ENCODE measurements at places on chromosomes 2 and 18.

DNA sequence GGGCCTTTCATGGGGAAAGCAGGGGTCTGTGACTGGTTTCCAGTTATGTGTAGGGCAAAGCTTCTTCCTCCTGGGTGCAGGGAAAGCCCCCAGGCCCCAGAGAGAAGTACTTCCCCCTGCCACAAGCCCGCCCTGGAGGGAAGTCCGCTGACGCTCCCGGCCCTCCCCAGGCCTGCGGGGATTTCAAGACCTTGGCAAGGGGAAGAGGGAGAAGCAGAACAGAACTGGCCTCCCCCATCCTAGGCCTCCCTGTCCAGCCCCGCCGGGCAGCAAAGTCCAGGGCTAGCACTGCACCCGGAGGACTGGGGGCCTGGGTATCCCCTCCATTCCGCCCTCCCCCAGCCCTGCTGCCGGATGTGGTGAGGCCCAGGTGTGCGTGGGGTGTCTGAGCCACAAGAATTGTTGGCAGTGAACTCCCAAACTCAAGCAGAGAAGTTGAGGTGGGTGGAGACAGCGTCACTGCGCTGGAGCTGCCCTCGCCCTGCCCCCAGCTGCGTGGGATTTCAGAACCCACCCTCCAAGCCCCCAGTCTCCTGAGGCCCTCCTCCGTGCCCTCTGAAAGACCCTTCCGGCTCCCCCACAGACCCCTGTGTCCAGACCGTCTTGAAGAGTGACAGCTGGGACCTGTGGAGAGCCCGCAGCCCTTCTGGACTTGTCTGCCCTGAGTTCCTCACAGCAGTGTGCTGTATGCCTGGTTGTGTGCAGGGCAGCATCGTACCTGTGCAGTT is 1.1 kb upstream of the DUSP2 start:
- H3K27me3 ChIP-seq, result no peaks in the 10 kb centered on the region
- peak; percentile 94 for DNase-seq
- peak overlapping the region; percentile 99 for H3K27ac ChIP-seq
- peak overlapping the region; percentile 35 for H3K4me3 ChIP-seq
- H3K36me3 ChIP-seq, result peaks cover 26% of the 10 kb centered on the region
- peaks cover 78% of the 10 kb centered on the region for H3K4me1 ChIP-seq

DNA sequence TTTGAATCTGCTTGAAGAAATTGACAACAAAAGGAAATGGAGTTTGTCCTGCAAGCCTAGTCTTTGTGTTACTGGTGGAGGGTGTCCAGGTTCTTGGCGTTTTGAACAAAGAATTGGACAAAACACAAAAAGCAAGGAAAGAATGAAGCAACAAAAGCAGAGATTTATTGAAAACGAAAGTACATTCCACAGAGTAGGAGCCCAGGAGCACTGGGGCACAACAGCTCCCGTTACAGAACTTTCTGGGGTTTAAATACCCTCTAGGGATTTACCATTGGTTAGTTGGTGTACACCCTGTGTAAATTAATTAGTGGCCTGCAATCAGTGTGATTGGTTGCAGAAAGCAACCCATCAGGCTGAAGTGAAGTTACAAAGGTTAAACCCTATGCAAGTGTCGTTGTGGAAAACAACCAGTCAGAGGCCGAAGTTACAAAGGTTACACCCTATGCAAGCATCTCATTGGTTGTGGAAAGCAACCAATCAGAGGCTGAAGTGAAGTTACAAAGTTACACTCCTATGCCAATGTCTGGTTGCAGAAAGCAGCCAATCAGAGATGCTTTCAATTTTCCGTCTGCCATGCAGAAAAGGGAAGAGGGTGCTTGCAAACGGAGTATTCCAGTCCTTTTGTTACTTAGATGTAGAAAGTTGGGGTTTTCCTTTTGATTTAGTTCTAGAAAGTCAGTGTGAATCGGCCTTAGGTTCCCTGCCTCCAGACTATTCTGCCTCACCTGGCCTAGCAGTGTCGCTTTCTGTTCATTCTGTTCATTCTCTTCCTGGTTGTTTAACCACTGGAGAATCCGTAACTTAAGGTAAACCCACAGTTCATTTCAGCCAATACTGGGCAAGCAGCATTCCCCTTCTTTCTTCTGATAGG is 47.6 kb upstream of the PTH2R start:
- no peaks in the 10 kb centered on the region for H3K4me1 ChIP-seq
- H3K4me3 ChIP-seq, result peak overlapping the region; percentile 21
- peaks cover 23% of the 10 kb centered on the region for H3K36me3 ChIP-seq
- H3K27ac ChIP-seq, result no peak overlapping the region
- no peaks in the 10 kb centered on the region for H3K27me3 ChIP-seq

DNA sequence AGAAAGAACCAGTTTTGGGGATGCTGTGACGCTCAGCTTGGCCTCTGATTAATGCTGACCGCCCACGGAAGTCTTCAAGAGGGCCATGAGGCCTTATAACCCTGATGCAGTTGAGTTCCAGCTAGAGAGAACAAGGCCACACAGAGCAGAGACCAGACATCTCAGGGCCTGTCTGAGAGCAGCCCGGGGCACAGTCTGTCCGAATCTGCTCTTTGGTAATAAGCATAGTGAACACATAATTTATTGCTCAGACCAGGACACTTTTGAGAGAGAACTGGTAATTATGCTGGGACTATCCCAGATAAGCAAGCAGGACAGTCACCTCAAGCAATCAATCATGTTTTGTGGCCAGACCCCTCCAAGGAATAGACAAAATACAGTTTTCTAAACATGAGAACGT is 68.5 kb downstream of the STPG4 start:
- no peak for DNase-seq
- H3K4me1 ChIP-seq, result peaks cover 12% of the 10 kb centered on the region
- H3K36me3 ChIP-seq, result no peaks in the 10 kb centered on the region
- H3K27ac ChIP-seq, result no peak overlapping the region

DNA sequence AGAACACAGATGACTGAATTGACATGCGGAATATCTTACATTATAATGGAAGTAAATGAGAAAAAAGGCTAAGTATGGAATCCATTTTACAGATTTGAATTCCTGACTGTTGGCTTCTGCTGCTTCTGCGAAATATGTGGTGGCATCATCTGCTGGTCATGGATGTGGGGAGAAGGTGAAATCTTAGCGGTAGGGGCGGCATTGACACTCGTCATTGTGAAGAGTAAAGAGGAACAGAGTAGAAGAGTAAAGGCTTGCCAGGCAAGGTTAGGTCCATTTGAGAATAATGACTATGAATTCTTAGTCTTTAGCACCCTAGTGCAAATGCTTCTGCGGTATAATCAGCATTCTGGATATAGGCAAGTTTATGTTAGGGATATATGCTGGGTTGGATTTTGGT is 32.4 kb downstream of the ACTR3 start:
- H3K4me1 ChIP-seq, result peaks cover 15% of the 10 kb centered on the region
- H3K27me3 ChIP-seq, result no peaks in the 10 kb centered on the region
- H3K27ac ChIP-seq, result no peak overlapping the region

- peaks cover 10% of the 10 kb centered on the region for H3K4me1 ChIP-seq
- no peak overlapping the region for H3K27ac ChIP-seq
- no peaks in the 10 kb centered on the region for H3K36me3 ChIP-seq
- no peak for DNase-seq
Measured at GRCh38 chr2:23654756-23655155, 269.8 kb downstream of the KLHL29 start.

GRCh38 chr2:159712143-159712928 is at the start of gene MARCHF7:
MARCHF7 (plus strand) TSS chr2:159712506; CDS start chr2:159729023, 16,517 bp downstream.
- no peaks in the 10 kb centered on the region for H3K27me3 ChIP-seq
- peaks cover 12% of the 10 kb centered on the region for H3K36me3 ChIP-seq
- H3K27ac ChIP-seq, result peak within 1 kb of the TSS; percentile 95
- DNase-seq, result peak; percentile 96
- peaks cover 29% of the 10 kb centered on the region for H3K4me1 ChIP-seq

DNA sequence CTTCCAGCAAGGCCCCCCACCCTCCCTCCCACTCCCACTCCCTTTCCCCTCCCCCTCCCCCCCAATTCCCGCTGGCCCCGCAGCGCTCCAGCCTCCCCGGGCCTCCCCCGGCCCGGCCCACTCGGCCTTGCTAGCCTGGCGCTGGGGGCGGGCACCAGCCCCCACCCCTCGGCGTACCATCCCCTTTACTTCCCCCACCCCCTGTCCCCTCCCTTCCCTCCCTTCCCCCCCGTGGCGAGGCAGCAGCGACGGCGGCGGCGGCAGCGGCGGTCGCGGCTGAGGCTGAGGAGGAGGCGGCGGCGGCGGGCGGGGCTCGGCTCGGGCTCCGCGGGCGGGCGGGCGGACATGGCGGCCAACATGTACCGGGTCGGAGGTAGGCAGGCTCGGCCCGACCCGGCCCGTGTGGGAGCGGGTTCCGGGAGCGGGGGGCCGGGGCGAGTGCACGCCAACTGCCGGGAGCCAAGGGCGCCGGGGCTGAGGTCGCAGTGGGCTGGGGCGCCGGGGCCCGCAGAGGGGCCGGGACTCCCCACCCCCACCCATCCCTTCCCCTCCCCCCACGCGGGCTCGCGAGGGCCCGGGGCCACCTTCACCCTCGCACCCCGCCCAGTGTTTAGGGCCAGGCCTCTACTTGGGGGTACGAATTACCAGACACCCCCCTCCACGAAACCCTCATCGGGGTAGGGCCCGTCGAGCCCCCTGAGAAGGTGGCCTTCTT is at the start of gene MTA3:
TSS of gene MTA3 (plus strand) at position 232 of the 715 bp plus-strand sequence. CDS start at position 346, 114 bp downstream.
- H3K27me3 ChIP-seq, result no peaks in the 10 kb centered on the region
- peak within 1 kb of the TSS; percentile 67 for H3K4me3 ChIP-seq
- peak; percentile 62 for DNase-seq
- H3K36me3 ChIP-seq, result no peaks in the 10 kb centered on the region
- peaks cover 11% of the 10 kb centered on the region for H3K4me1 ChIP-seq
- peak within 1 kb of the TSS; percentile 29 for H3K27ac ChIP-seq

DNA sequence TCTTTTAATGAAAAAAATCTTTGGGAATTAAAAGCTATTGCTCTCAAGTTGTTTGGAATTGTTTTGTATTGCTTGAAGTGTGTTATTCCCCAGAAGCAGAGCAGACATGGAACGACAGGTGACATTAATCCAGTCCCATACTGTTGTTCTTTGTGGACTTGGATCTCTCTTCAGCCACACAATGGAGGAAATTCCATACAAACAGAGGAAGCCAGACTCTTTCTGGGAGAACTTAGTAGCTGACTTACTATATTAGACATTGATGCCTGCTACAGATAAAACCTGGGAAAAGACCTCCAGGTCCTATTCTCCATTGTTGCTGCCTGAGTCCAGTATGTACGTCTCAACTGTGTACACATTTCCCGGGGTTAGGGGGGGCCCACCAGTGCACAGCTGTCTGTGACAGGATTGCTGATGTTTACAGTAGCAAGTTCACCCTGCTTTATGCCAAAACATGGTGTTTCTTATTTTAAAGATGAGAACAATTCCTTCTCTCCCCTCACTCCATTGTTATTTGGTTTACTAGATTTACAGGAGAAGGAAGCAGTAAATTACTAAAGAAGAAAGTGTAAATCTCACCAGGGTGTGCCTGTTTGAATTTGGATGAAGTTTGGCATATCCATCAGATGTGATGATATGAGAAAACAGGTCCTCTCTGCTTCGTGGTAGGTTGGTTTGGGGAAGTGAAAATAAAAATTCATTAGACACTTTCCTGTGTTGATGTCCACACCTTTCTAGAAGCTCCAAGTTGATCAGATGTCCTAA is 142.4 kb upstream of the RBBP8 start:
- no peaks in the 10 kb centered on the region for H3K27me3 ChIP-seq
- no peak for DNase-seq
- H3K27ac ChIP-seq, result no peak overlapping the region
- no peaks in the 10 kb centered on the region for H3K4me1 ChIP-seq
- no peak overlapping the region for H3K4me3 ChIP-seq

DNA sequence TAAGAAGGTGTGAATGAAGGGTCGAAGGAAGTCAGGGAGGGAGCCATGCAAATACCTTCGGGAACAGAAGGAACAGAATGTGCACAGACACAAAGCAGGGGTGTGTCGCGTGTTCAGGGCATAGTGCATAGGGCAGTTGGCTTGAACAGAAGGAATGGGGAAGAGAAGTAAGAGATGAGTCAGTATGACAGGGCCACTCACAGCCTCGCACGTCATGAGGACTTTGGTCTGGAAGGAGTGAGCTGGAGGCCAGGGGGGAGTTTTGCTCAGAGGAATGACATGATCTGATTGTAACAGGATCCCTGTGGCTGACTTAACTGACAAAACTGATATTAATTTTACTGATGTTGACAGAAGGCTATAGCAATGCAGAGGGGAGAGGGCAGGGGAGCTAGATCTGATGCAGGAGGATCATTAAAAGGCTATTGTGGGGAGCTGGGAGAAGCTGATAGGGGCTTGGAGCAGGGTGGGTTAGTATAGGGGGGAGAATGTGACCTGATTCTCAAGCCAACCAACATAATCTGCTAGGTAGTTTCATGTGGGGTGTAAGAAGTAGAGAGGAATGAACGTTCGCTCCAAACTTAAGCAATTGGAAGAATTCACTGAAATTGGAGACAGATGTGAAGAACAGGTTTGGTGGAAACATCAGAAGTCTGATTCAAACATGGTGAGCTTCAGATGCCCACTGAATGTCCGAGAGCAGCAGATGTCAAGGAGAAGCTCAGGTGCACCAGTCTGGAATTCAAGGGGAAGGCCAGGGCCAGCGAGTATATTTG is 60.4 kb upstream of the COPS8 start:
- H3K27ac ChIP-seq, result no peak overlapping the region
- no peaks in the 10 kb centered on the region for H3K27me3 ChIP-seq
- H3K4me1 ChIP-seq, result no peaks in the 10 kb centered on the region

GRCh38 chr2:106187273-106187891 is 6.7 kb downstream of the UXS1 start:
- no peaks in the 10 kb centered on the region for H3K36me3 ChIP-seq
- no peak overlapping the region for H3K4me3 ChIP-seq
- H3K4me1 ChIP-seq, result peaks cover 21% of the 10 kb centered on the region
- H3K27ac ChIP-seq, result no peak overlapping the region
- H3K27me3 ChIP-seq, result no peaks in the 10 kb centered on the region
- no peak for DNase-seq

- H3K36me3 ChIP-seq, result no peaks in the 10 kb centered on the region
- no peak for DNase-seq
- no peaks in the 10 kb centered on the region for H3K4me1 ChIP-seq
- H3K27me3 ChIP-seq, result no peaks in the 10 kb centered on the region
- no peak overlapping the region for H3K4me3 ChIP-seq
Measured at GRCh38 chr2:50787636-50788035, 244.3 kb downstream of the NRXN1 start.

DNA sequence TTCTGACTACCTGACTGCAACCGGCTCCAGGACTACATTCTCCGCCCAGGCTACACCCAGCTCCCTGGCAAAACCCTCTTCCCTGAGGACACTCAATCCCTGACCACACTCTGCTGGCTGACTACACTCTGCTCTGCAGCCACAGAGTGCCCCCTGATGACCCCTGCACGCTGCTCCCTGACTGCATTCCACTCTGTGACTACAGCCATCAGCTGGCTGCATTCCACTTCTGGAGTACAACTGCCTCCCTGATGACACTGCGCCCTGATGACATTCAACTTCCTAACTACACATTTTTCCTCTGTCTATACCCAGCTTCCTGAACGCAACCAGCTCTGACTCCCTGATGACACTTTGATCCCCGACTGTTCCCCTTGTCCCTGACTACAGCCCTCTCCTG is 71.3 kb upstream of the NRXN1 start:
- no peaks in the 10 kb centered on the region for H3K4me1 ChIP-seq
- DNase-seq, result no peak
- H3K4me3 ChIP-seq, result no peak overlapping the region
- no peak overlapping the region for H3K27ac ChIP-seq

- H3K4me3 ChIP-seq, result no peak overlapping the region
- peak overlapping the region; percentile 16 for H3K27ac ChIP-seq
- peaks cover 86% of the 10 kb centered on the region for H3K4me1 ChIP-seq
- no peaks in the 10 kb centered on the region for H3K27me3 ChIP-seq
- peak; percentile 56 for DNase-seq
Measured at GRCh38 chr18:46343931-46344372, 239.8 kb downstream of the HAUS1 start.

- H3K4me1 ChIP-seq, result peaks cover 28% of the 10 kb centered on the region
- H3K27ac ChIP-seq, result no peak overlapping the region
- DNase-seq, result no peak
- peaks cover 12% of the 10 kb centered on the region for H3K27me3 ChIP-seq
Measured at GRCh38 chr2:10548626-10549025, 100.5 kb upstream of the ODC1 start.
